ENCODE measurements at places on chromosomes 4 and X. TPM values are rescaled to one million over a fixed set of nuclear protein-coding genes. Genes with fewer than 3 reads are reported as not detected.

The ADH6 gene
- not detected for total RNA-seq

The MAGEA10 gene
- total RNA-seq: not detected

The TTC29 gene
- total RNA-seq: 0.34 TPM

The DHX15 gene
- total RNA-seq: 90.0 TPM

The CLNK gene
- not detected for total RNA-seq

The ZNF518B gene
- 44.2 TPM for total RNA-seq

The MID1 gene
- 13.5 TPM for total RNA-seq

The FGB gene
- 1.5 TPM for total RNA-seq

The PDK3 gene
- total RNA-seq: 5.2 TPM

The DRD5 gene
- total RNA-seq: not detected

The PARM1 gene
- total RNA-seq: 3.0 TPM

The MXRA5 gene
- total RNA-seq: 4.9 TPM

The GDPD2 gene
- 0.07 TPM for total RNA-seq

The GPR173 gene
- 6.4 TPM for total RNA-seq

The PAK3 gene
- total RNA-seq: 2.3 TPM

The INTU gene
- 6.4 TPM for total RNA-seq

The ARMCX1 gene
- total RNA-seq: 18.3 TPM

The ABLIM2 gene
- total RNA-seq: 7.2 TPM

The PITX2 gene
- 0.29 TPM for total RNA-seq

The TEX11 gene
- not detected for total RNA-seq

The SMIM31 gene
- total RNA-seq: not detected

The C4orf36 gene
- total RNA-seq: 0.71 TPM
